Effector CD8-positive, alpha-beta T cell (primary cell): ENCODE measurements at places on chromosomes 6 and 20.

DNA sequence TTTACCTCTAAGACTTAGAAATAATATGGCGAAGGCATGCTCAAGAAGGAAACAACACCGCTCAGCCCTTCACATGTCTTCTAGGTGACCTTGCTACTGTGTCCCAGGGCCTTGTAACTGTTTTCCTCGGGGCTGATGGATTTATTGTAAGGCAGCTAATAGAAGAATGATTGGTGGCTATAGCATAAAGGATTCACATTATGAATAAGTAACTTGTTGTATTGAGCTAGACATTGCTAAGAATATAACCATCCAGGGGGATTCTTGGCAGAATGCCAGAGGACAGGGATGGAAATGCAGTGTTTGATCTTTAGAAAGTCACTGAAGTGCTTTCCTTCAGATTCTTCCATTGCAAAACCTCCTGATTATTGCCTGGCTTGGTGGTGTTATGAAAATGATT is 54.9 kb downstream of the PLEKHG1 start:
- no peak for DNase-seq

DNA sequence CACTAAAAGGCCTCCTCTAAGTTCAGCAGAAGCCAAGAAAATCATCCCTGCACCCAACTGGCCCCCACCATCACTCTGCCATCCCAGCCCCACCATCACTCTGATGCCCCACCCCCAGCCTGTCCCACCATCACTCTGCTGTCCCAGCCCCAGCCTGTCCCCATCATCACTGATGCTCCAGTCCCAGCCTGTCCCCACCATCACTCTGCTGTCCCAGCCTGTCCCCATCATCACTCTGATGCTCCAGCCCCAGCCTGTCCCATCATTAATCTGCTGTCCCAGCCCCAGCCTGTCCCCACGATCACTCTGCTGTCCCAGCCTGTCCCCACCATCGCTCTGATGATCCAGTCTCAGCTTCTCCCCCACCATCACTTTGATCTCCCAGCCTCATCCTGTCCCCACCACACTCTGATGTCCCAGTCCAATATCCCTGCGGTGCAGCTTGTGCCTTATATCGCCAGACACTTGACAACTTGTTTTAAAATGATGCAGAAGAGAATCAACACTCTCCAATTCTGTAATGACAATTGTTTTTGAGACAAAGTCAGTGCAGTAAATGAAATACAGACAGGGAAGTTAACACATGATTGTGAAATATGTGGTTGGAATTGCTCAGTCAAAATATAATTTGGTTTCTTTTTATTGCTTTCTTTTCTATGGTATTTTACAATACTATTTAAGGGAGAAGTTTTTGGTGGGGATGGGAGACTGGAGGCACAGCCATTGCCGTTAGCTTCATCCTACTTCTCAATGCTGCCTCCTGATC is 100.8 kb downstream of the TNFAIP3 start:
- DNase-seq = no peak

GRCh38 chr6:110048221-110048875 is 70.2 kb downstream of the GPR6 start:
- DNase-seq = no peak

DNA sequence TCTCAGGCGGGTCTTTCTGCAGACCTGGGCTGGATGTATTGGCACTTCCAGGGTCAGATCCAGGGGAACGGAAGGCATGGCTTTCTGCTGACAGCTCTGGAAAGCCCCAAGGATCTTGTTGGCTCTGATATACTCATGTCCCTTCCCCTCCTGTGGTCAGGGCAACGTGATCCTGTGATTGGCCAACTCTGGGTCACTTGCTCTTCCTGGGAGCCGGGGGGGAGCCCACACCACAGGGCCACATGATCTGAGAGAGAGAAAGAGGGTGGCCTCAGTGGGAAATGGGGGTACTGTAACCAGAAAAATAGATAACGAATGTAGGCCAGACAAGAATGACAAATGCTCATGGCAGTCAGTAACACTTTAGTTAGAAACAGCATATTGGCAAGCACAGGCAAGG is 223.0 kb downstream of the NFATC2 start:
- no peak for DNase-seq

GRCh38 chr6:71396410-71396801 is 107.8 kb downstream of the OGFRL1 start:
- no peak for DNase-seq

DNA sequence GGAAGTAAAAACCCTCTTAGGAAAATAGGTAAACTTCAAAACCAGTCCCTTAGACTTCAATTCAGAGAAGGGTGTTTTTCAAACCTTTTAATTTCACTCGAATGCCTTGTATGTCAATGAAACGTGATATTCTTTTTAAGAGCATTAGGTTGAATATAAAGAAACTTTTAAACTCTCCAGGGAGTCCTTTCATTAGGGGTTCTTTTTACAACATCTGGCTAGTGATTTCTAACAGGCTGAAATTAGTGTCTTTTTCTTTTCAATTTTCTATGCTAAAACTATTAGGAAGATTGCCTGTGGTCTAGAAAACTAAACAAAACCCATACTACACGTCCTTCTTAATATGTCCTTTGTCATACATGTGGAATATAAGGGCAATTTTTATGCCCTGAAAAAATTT is 569.7 kb upstream of the CITED2 start:
- no peak for DNase-seq

DNA sequence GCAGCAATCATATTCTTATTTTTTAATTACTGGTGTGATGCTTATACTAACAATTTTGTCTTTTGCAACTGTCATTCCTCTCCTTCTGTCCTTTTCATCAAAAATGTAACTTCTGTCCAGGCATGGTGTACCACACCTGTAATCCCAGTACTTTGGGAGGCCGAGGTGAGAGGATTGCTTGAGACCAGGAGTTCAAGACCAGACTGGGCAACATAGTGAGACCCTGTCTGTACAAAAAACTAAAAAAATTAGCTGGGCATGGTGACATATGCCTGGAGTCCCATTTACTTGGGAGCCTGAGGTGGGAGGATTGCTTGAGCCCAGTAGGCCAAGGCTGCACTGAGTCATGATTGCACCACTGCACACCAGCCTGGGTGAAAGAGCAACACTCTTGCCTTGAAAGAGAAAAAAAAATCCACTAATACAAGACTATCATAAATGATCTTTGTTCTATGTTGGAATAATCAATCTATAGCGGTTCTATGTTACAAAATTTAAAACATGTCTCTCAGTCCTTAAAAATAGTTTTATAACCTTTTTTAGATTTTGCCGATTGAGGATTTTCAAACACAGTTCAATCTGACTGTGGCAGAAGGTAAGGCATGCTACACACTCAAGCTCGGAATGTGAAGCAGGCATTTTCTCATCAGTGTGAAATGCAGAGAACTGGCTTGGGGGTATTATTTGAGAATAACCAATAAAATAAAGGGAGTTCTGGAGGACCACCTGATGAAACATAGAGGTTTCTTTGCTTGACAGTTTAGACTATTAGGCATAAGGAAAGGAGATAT is 70.4 kb downstream of the ENPP1 start:
- DNase-seq = no peak

- DNase-seq = no peak
Measured at GRCh38 chr6:44898296-44898930, 429.7 kb upstream of the RUNX2 start.

GRCh38 chr20:10433623-10434466 is at the start of gene MKKS:
TSS of gene MKKS (minus strand) at chr20:10434222. CDS start at chr20:10413514, 20,708 bp downstream.
- DNase-seq = peak; percentile 70

- no peak for DNase-seq
Measured at GRCh38 chr6:64233746-64234145, 598.1 kb downstream of the PHF3 start.

DNA sequence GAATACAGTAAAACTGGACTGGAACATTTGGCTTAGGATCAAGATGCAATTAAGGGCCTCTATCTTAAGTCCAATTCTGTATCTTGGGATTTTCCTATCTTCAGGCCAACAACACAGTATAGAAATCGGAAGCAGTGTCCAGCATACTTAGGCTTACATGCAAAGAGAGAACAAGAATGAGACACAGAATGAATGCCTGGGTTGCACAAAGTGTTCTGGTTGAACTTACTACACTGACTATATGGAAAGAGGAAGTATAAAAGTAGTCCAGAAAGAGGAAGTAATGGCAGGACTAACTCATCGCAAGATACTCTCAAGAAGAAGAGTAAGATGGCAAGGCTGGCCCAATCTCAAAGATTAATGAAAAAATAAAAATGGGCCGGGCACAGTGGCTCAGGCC is 87.6 kb downstream of the BTBD9 start:
- no peak for DNase-seq

- DNase-seq = no peak
Measured at GRCh38 chr6:67971812-67972211, 663.3 kb upstream of the ADGRB3 start.

DNA sequence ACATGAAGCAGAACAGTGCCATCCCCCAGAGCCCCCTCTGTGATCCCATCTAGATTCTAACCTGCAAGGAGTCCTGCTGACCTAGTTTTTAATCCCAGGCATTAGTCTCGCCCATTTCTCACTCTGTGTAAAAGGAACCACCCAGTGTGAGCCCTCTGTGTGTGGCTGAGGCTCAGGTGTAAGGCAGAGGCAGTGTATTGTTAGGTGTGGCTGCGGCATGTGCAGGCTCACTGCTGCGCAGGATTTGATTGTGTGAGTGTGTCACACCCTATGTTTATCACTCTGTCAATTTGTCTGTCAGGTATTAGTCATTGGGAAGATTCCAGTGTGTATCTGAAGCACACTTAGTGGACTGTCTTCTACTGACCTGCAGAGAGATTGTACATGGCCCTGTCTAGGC is 13.7 kb upstream of the CST8 start:
- DNase-seq = no peak

DNA sequence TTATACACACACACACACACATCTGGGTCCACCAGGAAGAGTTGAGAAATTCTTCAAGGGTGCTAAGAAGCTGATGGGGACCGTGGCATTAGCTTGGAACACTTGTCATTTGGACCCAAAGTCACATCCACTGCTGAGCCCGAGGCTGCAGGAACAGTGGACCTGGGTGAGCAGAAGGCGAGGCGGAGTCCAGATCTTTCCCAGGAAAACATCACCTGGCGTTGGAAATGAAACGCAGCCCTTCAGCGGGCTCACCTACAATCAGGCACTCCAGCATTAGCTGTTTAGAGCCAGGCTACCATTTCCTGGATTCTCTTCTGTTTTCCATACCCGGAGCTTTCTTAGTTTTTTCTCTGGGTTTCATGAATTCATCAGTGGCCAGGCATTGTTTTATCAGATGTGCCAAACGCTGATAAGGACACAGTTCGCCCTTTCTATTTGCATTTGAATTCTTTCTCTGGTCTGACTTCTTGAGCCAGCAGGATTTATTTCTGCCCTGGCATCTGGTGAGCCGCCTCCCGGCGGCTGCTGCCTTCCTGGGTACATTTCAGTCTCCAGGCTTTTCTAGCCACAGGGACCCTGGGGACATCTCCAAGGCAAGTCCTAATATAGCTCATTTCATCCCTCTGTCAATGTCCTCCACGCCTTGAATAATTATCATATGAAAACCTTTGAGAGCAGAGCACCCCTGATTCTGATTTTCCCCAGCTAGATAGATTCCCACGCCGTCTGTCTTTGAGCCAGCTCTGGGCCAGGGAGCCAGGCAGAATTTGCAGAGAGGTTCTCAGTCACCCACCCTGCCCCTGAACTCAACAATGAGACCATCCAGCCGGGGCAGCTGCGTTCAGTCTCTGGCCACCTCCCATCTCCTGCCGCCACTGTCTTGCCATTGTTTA is 170.9 kb downstream of the TTLL2 start:
- no peak for DNase-seq

- DNase-seq = no peak
Measured at GRCh38 chr20:31708736-31709534, 13.7 kb downstream of the BCL2L1 start.

- no peak for DNase-seq
Measured at GRCh38 chr6:41724586-41725501, 10.6 kb downstream of the TFEB start.

GRCh38 chr6:169020821-169021220 is 232.8 kb downstream of the THBS2 start:
- DNase-seq = no peak

- no peak for DNase-seq
Measured at GRCh38 chr6:53325785-53326184, 23.0 kb downstream of the ELOVL5 start.

DNA sequence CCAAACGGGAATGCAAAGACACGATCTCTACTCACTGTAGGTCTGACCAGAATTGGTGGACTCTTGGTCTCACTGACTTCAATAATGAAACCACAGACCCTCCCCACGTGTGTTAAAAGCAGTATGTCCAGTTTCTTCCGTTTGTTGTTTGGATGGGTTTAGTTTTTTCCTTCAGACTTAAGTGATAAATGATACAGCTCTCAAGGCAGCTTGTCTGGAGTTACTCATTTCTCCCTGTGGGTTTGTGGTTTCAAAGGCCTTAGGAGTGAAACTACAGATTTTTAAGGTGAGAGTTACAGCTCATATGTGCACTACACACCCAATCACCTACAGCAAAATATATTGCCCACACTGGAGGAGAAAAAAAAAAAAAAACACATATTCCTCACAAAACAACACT is 86.7 kb upstream of the STMND1 start:
- DNase-seq = no peak

GRCh38 chr6:160430203-160430602 is 82.0 kb downstream of the SLC22A3 start:
- DNase-seq = no peak

- DNase-seq = no peak
Measured at GRCh38 chr6:74044417-74045096, 348.6 kb downstream of the CD109 start.

DNA sequence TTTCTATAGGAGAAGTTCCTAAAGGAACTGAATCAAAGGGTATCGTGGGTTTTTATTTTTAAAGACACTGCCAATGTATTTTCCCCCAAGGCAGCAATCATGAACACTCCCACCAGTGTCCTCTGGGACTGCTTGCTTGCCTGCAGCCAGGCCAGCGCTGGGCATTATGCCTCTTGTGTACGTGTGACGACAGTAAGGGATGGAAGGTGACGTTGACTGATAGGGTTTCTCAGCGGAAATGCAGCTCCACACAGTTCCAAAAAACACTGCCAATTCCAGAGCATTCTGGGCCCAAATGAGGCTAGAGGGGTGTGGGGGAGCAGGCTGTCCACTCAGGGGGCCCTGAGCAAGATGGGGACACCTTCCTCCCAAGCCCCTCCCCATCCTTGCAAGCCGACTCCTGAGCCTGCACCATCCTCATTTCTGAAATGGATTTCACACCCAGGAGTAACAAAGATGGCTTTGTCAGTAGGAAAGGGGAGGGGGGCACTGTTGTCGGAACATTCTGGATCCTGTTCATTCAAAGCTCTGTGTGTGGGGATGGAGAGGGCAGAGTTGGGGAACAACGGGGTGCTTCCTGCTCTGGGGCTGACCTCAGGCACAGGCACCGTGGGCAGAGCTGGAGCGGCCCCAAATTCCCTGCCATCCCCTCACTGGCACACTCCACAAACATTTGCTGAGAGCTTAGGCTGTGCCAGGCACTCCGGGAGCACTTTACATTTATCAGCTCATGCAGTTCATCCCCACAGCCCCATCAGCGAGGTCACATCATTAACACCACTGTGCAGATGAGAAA is 20.0 kb downstream of the PREX1 start:
- no peak for DNase-seq
